ENCODE measurements at places on chromosomes 16 and 17. TPM values are rescaled to one million over a fixed set of nuclear protein-coding genes. Genes with fewer than 3 reads are reported as not detected.

- DNase-seq = no peak
Observed at GRCh38 chr17:41009301-41009760, 403 bp upstream of the KRTAP3-1 start.

DNA sequence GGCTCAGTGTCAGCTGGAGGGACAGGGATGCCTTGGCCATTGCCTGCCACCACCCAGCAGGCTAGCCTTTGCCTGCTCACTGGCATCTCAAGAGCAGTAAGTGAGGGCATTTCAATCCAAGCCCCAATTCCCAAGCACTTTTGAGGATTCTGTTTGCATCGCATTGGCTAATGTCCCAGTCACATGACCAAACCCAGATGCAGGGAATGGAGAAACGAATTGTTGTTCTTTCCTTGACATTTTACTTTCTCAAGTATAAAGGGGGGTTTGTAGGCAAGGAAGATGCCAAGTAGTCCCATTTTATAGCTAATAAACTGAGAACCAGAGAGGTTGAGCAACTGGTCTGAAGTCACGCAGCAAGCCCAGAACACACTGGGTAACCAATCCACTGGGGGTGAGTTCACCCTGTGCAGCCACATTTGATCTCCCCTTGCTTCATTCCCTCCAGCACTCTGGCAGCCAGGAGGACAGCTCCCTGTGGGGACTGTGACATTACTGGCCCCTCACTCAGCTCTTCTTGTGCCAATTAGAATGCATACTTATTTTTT, 193.8 kb upstream of the CACNG3 start:
- no peak for DNase-seq

GRCh38 chr17:39740357-39741111, 2.8 kb downstream of the GRB7 start:
- no peak for DNase-seq

DNA sequence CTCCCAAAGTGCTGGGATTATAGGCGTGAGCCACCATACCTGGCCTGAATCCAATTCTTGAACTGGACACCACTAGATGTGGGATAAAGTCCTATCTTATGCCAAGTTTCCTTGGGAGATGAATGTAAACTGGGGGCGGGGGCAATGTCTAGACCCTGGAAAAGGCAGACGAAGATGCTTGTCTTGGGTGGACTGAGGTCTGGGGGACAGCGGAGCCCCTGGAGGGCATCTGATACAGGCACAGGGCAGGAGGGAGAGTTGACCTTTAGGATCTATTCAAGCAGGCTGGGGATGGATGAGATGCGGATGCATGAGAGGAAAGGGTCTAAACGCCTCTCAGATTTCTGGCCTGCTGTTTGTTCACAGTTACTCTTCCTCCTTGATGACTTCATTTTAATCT, 11.7 kb downstream of the C1QTNF1 start:
- no peak for DNase-seq

DNA sequence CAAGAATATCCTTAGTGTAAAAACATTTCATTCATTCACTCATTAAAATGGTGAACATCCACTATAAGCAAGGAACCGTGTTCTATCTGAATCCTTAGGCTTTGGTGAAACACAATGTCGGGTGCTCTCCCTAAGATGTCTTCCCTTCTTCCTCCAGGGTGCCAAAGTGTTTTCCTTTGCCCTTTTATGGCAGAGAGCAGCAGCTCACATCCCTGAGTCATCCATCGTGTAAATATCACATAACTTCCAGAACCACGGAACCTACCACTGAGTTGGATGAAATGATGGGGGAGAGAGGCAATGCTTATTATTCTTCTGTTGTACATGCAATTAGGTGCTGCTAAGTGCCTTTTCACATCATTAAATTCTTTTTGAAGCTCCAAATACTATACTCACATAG, 50.2 kb downstream of the DNAH3 start:
- DNase-seq = no peak

GRCh38 chr17:61383689-61384201, 15.9 kb upstream of the TBX2 start:
- no peak for DNase-seq

DNA sequence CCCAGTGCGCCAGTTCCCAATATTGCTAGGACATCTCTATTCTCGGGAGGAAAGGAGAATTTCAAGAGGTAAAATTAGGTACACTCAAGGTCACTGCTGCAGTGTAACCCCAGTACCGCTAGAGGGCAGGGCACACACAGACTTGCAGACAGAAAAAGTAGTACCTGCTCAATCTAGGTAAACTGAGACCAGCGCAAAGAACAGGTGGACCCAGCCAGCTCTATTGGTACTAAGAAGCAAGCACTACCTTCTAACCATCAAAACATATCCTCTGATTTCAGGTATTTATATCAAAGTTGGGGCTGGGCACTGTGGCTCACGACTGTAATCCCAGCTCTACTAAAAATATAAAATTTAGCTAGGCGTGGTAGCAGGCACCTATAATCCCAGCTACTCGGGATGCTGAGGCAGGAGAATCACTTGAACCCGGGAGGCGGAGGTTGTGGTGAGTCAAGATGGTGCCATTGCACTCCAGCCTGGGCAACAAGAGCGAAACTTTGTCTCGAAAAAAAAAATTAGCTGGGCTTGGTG, 3.6 kb upstream of the WDR81 start:
- no peak for DNase-seq

- no peak for DNase-seq
Observed at GRCh38 chr16:73558219-73558618, 510.3 kb upstream of the ZFHX3 start.

MT3 gene
- total RNA-seq = 12.8 TPM

FLCN gene
- 82.0 TPM for total RNA-seq

TGFB1I1 gene
- 114 TPM for total RNA-seq

PERCC1 gene
- not detected for total RNA-seq

SCARF1 gene
- 26.3 TPM for total RNA-seq

All from vagina (tissue), 2 donors.